ENCODE measurements at places on chromosomes 12 and 14.
A peak's percentile ranks its signal among the peaks of the same experiment; 100 is the strongest.

DNA sequence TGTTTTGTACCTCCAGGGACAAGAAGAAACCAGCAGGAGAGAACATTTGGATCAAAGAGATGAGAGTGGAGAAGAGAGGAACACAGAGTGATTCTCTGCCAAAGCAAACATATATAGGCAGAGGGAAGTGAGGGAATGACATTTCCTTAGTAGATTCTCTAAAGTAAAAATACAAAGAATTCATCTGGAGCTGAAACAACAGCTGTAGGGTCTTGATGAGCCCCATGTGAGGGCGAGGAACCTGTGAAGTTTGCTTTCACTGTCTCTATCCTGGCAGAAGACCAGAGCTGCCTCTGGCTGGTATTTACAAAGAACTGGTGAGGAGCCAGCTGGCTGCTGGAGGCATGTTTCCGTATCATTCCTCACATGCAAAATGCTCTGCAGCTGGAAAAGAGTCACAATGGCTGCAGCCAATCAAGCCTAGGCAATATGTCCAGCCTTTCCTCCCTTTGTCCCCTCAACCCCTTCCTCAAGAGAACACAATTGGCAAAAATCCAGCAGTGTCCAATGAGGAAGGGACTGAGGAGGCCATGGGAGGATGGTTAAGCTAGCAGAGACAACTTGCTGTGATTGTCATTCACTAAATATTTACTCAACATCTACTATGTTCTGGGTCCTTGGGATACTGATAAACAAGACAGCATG lies 122.5 kb downstream of the PHLDA1 start:
- peak; percentile 84 for DNase-seq

- no peak for DNase-seq
These were observed 19.9 kb upstream of the GPR68 start for GRCh38 chr14:91264151-91265150.

DNA sequence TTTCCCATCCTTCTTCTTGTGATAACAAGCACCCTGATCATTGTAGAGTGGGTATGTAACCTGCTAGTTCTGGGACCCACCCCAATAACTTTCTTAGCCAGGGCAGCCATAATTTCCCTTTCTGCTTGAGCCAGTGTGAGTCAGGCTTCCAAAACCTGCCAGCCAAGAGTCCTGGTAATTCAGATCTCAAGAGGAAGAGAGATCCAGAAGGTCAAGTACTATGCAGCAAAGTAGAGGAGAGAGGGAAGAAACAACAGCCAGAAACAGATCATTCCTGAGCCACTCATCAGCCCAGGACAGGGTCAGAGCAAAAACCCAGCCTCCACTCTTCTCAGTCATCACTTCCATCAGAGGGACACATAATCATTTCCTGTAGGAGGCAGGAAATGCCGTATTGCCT lies 182.0 kb downstream of the DICER1 start:
- no peak for DNase-seq

DNA sequence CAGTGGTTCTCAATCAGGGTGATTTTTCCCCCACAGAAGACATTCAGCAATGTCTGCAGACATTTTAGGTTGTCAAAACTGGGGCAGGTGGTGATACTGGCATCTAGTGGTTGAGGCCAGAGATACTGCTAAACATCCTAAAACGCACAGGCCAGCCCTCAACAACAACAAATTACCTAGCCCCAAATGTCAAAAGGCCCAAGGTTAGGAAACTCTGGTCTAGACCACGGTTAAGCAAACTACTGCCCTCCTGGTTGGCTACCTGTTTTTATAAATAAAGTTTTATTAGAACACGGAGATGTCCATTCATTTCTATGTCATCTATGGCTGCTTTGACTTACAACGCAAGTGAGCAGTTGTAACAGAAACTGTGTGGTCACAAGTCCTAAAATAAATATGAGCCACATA lies 186.7 kb downstream of the EFCAB11 start:
- DNase-seq = peak; percentile 82

- no peak for DNase-seq
These were observed 154.9 kb upstream of the KRR1 start for GRCh38 chr12:75666126-75666938.

DNA sequence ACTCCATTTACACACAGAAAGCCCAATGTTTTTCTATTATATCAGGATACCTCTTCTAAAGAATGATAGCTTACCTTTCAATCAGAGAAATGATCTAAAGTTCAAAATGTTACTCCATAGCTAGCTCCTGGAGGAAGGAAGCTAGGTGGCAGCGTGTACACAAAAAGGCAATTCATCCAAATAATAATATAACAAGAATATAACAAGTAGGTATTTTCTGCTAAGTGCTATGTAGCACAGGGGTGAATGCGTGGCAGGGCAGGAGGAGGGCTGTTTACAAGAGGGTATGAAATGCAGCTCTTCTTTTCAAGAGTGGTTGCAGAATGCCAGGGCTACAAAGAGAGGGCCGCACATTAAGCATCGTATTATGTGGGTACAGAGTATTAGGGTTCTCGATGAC lies 663 bp upstream of the SNAPC1 start:
- DNase-seq = no peak

DNA sequence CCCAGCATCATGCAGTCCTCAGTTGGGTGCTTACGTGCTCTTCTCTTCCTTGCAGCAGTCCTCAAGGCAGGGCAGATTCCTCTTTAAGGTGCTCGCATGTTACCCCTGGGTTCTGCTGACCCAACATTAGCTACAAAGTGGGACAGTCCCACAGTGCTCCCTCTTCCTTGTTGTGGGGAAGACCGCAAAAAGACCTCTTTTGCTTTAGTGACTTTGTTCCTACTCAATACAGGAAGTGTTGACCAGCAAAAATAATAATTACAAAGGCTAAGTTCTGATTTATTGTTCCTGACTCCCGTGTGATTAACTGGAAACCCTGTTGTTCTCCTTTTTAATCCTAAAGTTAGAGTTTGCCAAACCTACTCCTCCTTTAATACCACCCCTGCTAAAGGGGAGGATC lies 13.7 kb downstream of the PIGH start:
- DNase-seq = no peak

DNA sequence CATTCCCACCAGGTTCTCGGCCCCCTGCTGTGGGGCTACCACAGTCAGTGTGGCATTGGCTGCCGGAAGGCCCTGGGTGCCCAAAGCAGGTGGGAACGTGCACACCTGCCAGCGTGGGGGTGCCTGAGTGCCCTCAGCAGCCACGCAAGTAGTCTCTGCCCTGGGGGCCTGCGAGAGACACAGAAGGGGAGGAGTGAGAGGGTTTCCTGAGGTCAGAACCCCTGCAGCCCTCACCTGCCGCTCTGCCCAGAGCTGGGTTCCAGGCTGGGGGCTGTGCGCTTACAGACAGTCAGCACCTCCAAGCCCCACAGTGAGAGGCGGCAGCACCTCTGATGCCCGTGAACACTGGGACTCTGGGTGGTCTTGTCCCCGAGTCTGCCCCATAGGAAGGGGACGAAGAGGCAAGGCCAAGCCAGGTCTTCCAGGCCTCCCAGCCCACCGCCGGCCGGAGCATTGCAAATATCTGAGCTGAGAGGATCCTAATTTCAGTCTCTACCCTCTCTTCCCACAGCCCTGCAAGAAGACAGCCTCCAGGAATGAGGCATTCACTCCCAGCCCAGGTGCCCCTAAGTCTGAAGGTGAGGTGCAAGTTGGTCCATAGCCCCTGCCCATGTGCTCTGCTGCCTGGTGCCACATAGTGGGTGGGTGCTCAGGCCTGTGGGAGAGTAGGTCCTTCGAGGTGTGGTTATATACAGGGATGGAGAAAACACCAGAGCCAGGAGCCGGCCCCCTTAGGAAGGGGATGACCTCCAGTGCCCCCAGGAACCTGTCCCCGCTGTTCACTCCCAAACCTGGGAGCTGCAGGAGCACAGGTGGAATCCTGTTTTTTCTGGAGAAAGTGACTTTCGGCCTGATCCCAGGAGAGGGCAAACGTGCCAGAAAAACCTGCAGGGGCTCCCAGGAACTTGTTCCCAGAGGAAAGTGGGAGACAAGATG lies 291.1 kb upstream of the RTL1 start:
- DNase-seq = no peak
